ENCODE measurements at places on chromosomes 13 and 19.

DNA sequence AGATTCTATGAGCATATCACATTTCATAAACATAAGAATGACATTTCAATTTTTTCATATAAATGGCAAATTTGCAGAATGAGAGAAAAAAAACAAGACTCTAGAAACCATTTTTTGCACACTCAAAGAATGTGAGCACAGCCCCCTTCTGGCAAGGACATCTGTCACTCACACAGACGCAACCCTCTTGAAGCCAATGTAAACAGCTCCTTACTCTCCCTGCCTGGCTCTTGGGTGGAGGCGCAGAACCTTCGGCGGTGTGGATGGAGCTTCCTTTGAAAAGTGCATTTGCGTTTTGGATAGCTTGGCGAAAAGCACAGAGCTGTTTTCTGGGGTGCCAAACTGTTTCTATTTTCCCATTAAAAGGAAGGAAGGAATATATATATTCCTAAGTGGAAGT is 367.6 kb upstream of the TSHZ3 start:
- no peak for DNase-seq

DNA sequence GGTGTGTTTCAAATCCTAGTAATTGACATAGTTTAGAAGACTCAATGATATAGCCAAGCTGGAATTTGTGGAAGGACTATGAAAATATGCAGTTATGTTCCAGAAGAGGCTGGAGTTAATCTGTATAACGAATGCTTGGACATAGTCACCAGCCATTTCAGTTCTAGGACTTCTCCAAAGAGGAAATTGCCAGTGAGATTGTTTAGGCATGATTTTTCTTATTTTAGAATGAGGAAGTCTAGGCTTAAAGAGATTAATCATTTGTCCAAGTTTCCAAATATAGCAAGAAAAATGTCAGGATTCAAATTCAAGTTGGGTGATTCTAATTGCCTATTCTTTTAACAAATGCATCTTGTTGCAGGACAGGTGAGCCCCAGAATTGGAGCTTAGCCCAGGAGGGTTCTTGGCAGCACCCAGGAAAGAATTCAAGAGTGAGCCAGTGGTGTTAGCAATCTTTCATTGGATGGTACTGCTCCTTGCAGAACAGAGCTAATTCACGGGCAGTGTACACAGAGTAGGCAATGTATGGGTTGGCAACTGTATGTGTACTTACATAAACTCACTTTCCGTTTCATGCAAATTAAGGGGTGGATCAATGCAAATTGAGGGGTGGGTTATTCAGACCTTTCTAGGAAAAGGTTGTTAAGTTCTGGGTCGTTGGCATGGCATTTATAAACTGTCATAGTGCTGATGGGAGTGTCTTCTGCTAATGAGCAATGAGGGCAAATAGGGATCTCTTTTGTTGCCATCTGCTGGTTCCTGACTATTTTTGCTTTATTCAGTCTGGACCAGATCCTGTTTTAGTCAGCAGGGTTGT is 763.1 kb upstream of the SLITRK1 start:
- DNase-seq, result no peak

DNA sequence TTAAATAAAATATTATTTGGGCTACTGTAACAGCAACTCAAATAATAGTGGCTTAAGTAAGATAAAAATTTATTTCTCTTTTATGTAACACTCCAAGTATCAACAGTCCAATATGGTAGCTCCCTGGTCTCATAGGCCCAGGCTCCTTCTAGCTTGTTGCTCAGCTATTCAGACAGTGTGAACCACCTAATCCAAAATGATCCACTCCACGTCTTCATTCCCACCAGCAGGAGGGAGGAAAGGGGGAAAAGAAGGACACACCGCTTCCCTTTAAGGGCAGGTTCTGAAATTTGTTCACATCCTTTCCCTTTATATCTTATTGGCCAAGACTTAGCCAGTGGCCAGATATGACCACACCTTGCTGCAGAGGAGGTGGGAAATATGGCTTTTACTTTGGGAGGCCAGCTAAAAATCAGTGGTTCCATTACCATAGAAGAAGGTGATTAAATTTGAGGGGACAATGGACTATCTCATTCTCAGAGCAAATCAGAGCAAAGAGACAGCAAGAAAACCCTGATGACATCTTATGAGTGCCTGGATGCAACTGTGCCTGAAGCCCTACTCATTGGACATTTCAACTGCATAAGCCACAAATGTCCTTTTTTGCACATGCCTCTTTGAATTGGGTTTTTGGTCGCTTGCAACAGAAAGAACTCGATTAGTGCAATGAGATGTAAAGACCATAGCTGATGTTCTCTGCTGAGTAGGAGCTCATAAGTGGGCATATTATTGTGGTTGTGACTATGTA is 7.0 kb upstream of the EPOR start:
- no peak for DNase-seq

DNA sequence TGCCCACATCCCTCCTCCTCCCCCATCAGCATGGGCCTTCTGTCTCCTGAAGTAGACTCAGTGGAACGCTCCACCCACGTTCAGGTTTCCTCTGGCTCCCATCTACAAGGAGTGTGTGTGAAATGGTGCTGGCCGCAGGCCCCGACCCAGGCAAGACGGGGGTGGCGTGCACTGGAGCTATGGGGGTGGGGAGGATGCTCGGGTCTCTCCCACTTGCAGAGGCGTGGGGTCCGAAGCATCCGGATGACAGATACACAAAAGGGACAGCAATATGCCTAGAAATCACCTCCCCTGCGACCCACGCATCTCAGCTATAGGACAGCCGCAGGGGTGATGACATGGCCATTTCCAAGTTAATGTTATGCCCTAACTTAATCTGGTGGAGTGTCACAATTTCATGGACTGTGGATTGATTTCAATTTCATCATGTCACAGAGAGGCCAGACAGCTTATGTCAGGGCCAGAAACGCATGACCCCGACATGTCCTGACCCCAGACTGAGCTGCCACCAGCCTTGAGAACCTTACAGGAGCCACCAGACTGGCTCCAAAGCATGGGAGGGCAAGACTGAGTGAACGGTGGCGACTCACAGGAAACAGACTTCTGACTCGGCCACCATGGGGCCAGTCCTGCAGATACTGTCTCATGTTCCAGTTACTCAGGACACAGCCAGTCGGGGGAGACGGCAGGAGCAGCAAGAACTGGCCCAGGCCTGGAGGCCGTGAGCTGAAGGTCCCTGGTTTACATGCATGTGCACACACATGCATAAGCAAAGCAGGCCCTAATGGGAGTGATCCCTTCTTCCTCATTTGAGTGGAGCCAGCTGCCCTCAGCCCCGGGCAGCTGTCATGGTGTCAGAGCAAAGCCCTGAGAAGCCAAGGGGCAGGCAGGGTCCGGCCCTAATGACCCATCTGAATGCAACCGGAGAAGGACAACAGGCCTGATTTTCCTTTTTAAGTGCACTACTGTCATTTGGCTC is 82.2 kb downstream of the SLC7A1 start:
- no peak for DNase-seq

DNA sequence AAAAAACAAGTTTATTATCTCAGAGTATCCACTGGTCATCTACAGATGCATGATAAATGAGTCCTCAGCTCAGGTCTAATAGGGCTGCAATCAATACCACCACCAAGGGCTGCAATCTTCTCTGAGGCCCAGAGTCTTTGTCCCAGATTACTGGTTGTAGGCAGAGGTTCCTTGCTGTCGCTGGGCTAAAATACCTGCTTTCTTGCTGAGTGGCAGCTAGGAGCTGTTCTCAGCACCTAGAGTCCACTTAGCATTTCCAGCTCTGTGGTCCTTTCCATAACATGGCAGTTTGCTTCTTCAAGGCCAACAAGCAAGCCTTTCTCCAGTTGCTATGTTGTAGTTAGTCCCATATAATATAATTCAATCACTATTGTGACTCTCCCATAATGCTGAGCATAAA is 351.3 kb downstream of the SLITRK1 start:
- no peak for DNase-seq

GRCh38 chr19:34386645-34387445 is 17.4 kb upstream of the PDCD2L start:
- DNase-seq, result no peak

GRCh38 chr13:109241160-109241559 is 545.2 kb downstream of the IRS2 start:
- DNase-seq, result no peak

DNA sequence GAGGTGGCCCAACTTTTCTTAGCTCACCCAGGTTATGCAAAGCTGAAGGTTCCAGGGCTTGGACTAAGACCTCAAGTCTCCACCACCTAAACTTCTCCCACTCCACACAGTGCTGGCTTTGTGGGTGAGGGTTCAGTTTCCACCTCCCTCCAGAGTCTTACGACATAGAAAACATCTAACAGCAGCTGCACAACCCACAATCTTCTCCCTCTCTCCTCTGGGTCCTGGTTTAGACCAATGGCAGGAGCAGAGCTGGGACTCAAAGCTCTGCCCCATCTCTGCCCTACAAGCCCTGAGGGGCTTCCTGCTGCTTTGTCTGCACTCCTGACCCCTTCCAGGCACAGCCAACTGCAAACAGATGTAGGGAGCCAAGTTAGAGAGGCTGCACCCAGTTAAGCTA is 16.0 kb downstream of the IRGC start:
- DNase-seq, result no peak

GRCh38 chr19:3984584-3984907 is 717 bp downstream of the EEF2 start:
- DNase-seq, result no peak

DNA sequence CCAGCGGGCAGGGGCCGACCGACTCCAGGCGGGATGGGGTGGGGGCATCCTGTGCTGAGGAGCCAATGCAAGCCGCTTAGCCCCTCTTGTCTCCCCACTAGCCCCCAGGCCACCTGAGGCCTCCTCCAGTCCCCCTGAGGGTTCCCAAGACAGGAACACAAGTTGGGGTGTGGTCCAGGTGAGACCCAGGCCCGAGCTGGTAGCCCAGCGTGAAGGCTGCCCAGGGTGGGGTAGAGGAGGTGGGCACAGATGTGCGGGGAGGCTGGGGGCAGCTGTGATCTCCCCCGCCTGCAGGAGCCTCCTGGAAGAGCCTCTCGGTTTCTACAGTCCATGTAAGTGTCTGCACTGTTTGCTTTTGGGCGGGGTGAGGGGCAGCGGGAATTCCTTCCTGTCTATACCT is 10.4 kb downstream of the TLE6 start:
- no peak for DNase-seq

DNA sequence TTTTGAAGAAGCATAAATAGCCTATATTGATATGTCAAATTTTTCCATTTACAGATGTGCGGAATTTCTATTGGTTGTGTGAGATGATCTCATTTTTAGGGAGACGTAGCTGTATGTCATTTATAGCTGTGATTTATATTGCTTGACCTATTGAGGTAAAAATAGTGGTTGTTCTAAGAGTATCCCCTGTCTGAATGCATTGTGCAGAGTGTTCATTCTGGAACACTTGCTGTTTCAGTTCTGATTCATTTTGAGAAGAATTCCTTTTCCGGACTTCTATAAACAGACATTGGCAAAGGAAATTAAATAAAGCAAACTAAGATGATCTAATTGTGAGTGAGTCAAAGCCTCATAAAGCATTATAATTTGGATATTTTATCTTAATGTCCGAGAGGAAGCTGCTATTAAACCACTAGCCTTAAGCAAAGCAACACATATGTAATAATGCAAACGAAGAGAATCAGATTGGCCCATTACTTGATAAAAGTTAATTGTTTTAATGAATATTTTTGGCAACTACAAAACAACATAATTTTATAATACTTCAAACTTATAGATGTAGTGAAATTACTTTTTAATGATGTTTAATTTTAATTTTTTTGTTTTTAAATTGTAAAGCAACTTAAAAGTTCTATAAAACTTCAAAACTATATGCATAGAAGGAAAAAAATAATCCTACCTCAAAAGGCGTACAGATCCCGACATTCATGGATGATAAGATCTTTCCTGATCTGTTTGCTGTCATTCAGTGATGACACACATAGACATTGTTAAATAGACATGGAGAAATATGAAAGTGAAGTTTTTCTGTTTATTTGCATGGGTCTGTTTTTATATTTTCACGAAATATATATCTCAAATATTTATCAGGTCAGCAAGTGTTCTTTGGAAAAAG is 942.6 kb upstream of the SLC10A2 start:
- DNase-seq, result no peak

- no peak for DNase-seq
These were observed 383.3 kb downstream of the RFC3 start for GRCh38 chr13:34201050-34201913.

GRCh38 chr13:93476175-93476574 is 249.6 kb downstream of the GPC6 start:
- no peak for DNase-seq

- DNase-seq, result no peak
These were observed 8.0 kb downstream of the KLC3 start for GRCh38 chr19:45348367-45349125.

DNA sequence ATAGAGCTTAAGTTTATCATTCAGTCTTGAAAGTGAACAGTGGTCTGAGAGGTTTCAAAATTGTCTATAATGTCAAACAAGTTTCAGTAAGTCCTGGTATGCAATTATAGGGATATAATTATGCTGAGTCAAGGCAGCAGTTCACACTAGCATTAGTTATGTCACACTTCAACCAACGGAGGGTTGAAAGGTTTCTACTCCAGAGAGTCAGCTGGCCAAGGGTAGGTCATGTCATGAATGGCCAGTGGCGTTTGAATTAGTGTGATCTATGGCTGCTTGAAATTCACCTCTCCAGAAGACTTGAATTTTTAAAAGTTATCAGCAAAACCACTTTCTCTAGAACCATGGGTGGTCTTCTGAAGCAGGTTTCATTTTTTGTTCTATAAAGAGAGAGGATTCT is 108.6 kb downstream of the TNFRSF19 start:
- DNase-seq, result no peak

- no peak for DNase-seq
These were observed 178.6 kb downstream of the RBM26 start for GRCh38 chr13:79227418-79227817.

DNA sequence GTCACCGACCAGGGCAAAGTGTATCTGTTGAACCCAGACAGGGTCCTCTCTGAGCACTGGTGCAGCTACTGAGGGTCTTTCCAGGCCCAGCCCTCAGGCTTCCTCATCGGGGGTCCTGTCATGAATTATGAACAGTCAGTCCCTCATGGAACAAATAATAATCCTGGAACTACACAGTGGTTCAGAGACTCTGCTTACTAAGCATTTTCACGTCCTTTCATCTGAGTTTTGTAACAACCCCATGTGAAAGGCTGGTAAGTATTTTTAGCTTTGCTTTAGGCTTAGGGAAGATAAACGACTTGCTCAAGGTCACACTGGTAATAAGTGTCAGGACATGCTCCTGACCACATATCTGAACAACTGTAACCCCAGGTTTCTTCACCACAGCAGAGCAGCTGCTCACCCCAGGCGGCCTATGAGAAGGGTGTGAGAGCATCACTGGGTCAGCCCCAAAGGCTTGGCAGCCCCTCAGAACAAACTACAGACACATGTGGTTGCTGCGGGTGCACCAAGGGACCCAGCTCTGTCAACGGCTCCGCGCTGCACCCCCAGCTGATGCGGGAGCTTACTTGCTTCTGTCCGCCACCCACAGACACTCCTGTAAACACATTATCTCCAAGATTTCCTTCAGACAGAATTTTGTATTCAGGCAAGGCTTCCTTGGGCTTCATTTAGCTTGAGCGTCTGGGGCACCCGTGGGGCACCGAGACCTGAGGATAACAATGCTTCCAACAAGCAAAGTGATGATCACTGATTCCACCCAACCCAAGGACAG is 19.4 kb upstream of the GSX1 start:
- no peak for DNase-seq

- DNase-seq, result no peak
These were observed 2868.3 kb upstream of the PCDH20 start for GRCh38 chr13:64283926-64284325.

- DNase-seq, result no peak
These were observed 34.5 kb downstream of the ZMYM2 start for GRCh38 chr13:19993024-19993423.

GRCh38 chr13:46906405-46906804 is 9.6 kb upstream of the HTR2A start:
- no peak for DNase-seq

GRCh38 chr13:70908795-70909194 is 800.5 kb upstream of the KLHL1 start:
- no peak for DNase-seq
